ENCODE measurements at places on chromosomes 3 and 15.
A peak's percentile ranks its signal among the peaks of the same experiment; 100 is the strongest.

GRCh38 chr3:52896151-52896550, 1.2 kb downstream of the STIMATE start:
- no peak for DNase-seq

- DNase-seq: no peak
Observed at GRCh38 chr3:4359805-4360502, 56.8 kb downstream of the SETMAR start.

- no peak for DNase-seq
Observed at GRCh38 chr3:142275856-142276255, 50.5 kb upstream of the GK5 start.

- no peak for DNase-seq
Observed at GRCh38 chr3:126353694-126354321, 3.4 kb downstream of the KLF15 start.

DNA sequence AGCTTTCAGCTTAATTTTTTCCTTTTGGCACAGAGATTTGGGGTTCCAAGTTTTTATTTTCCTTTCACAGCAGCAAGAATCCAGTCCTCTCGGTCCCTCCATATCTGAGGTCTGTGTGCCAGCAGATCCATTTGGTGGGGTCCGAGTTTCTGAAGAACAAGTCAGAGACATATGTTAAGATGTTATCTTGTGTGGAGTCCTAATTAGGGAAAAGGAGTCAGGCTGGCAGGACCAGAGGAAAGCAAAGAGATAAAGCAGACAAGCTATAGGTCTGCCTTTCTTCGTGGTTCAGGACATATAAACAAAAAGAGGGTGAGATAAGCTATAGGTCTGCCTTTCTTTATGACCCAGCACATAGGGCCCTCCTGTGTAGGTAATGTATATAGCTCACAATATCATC, 54.9 kb downstream of the TMED3 start:
- DNase-seq: no peak

GRCh38 chr3:42184651-42185443, 81.1 kb downstream of the CCK start:
- no peak for DNase-seq

DNA sequence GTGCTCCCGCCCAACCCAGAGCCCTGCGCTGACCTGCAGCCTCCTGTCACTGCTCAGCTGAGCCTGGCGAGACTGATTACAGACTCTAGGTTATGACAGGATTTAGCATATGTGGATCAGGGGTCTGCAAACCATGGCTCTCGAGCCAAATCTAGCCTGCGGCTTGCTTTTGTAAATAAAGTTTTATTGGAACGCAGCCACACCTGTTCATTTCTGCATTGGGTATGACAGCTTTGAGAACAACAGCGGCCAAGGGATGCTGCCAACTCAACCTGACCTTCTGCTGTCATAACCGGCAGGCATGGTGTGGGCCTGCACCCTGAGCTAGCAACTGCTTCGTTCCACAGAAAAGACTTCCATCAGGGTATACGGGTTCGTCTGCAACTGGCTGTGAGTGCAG, 50.5 kb upstream of the IQSEC1 start:
- peak; percentile 37 for DNase-seq

DNA sequence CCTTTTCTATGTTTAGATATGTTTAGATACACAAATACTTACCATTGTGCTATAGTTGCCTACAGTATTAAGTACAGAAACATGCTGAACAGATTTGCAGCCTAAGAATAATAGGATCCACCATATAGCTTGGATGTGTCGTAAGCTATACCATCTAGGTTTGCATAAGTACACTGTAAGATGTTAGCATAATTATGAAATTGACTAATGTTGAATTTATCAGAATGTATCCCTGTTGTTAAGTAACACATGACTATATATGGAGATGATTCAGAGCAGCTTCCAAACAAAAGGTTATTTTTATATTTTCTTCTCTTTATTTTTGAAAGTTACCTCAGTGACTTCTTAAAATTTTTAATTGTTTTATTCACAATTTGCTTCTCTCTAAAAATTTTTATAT, 2.4 kb downstream of the SLC28A2 start:
- DNase-seq: no peak

GRCh38 chr3:63655519-63655918, 3.0 kb downstream of the SNTN start:
- no peak for DNase-seq

DNA sequence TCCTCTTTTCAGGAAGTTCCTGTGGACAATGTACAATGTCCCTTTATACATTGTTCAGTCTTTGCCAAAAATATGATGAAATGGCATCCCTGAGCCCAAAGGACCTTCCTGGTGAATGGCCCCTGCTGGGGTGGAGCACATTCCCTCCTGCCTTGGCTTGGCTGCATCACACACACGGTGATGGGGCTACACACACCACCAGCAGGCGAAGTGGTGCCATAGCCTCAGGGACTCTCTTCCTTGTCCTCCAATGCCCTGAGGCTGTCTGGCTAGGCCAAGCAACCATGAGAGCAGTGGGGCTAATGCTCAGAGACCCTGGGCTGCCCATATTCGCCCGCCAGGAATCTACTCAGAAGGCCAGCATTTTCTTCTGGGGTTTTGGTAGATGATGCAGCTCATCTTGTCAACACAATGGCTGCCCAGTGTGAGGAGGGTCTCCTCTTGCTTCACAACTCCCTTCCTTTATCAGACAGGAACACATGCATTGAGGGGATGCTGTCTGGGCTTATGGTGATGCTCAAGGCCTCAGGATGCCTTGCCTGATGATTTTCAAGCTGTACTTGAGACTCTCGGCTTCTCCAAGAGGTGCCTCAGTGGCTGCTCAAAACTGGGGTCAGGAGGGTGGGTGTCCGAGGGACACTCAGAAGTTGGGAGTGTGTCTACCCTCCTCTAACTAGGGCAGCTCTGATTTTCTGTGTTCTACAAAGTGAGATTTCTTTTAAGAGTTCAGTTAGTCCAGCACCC, 40.9 kb upstream of the EPHB1 start:
- no peak for DNase-seq

DNA sequence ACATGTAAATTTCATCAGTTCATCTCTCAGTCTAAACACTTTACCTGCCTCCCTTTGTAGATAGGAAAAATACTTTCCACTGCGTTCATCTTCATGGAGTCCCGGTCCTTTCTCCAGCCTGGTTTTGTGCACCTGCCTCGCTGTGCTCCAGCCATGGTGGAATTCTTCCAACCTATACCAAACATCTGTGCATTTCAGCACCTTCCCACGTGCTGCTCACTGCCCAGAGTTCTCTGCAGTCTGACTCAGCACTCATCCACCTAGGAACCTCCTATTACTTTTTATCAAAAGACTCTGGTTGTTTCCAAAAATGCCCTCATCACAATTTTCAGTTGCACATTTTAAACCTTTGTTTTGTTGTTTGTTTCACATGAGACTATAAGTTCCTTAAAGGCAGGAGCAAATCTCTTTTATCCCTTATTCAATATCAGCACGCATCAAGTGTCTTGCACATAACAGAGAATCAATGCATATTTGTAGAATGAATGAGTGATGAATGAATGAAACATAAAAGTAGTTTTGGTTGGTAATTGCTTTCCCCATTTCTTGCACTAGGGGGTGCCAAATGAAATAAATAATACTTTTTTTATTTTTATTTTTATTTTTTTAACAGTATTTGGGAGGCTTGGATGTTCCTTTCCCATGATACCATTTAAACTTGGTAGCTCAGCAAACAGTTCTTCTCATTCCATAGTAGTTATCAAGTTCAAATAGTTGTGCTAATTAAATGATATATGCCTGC, 30.2 kb upstream of the ADAMTS9 start:
- DNase-seq: no peak

GRCh38 chr3:164208048-164208447, 870.2 kb downstream of the SI start:
- DNase-seq: no peak

- DNase-seq: no peak
Observed at GRCh38 chr15:26970712-26971210, at the start of gene GABRG3. Gene GABRG3, plus strand, starts transcription at chr15:26971181.

DNA sequence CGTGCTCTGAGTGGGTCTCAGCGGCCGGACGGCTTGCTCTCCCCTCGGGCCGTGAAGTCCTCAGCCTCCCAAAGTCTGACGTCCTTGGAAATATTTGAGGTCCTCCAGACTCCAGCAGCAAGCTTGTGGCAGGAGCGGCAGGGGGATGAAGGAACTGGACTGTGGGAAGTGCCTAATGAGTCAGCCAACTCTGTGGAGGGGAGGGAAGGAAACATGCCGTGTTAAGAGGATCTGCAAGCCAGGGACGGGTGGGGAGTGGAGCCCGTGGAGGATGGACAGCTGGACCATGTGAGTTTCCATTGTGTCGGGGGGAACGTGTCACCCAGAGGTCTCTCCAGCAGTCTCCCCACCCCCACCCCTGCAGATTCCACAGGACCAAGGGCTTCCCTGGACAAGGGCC, 39.4 kb upstream of the IDH2 start:
- DNase-seq: no peak

DNA sequence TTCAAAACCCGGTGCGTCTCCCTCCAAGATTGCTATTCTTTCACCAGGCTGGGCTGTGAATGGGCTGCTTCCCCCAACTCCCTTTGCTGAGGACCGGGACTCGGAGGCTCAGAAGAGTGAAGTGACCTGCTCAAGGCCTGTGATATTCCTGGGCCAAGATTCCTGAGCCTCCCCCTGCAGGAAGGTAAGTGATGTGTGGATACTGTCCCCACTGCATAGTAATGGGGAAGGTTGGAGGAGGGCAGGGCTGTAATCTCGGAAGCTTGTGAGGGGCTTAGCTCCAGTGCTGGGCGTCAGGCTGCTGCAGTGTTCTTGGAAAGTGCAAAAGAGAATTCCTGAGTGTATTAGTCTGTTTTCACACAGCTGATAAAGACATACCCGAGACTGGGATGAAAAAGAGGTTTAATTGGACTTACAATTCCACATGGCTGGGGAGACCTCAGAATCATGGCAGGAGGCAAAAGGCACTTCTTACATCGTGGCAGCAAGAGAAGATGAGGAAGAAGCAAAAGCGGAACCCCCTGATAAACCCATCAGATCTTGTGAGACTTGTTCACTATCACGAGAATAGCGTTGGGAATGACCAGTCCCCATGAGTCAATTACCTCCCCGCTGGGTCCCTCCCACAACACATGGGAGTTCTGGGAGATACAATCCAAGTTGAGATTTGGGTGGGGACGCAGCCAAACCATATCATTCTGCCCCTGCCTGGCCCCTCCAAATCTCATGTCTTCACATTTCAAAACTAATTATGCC, 67.6 kb downstream of the EFCAB12 start:
- no peak for DNase-seq

DNA sequence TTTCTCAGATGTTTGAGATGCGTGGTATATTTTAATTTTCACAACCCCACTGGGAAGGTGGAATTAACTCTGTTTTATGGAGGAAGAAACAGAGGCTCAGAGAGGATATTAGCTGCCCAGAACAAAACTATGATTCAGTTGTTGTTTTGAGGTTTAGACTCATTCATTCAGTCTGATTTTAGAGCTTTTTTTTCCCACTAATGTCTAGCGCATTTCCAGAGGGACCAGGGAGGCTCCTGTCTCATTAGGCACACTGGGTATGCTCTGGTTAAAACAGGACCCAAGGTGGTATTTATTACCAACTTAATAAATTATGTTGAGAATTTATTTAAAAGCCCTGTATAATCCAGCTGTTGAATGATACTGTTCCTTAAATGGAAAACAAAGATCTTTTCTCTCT, 272.0 kb upstream of the RGMA start:
- no peak for DNase-seq

- no peak for DNase-seq
Observed at GRCh38 chr3:133509488-133509887, 64.0 kb upstream of the CDV3 start.

DNA sequence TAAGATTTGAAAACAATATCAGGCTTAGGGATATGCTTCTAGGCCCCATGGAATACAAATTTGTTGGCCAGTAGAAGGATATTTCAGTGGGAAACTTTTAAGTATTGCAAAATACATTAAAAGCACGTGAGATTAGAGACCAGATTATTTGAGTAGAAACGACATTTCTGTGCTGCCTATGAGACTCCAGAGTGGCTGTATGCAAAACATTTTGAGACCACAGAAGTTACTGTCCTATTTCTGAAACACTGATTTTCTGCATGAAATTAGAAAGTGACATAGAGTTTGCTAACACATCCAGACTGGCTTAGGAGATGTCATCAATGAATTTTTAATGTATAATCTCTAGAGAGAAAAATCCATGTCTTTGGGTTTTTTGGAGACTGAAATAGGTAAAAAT, 99.8 kb downstream of the KCNH8 start:
- no peak for DNase-seq

DNA sequence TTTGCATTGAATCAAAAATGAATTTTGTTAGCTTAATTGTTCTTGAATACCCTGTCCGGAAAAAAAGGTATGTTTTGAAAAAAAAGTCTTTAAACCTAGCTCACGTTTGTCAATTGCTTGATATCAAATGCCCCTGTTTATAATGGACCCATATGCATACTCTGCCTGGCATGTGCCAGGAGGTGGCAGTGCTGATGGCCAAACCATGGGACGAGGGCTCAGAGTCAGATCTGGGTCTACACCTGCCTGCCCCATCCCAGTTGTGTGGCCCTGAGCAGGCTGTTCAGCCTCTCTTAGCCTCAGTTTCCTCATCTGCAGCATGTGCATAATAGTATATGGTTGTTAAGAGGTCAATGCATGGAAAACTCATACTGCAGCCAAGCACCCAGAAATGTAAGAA, 38.8 kb downstream of the PRKCD start:
- no peak for DNase-seq

GRCh38 chr15:50140098-50140497, 21.1 kb upstream of the ATP8B4 start:
- no peak for DNase-seq

GRCh38 chr3:55017876-55018275, 90.0 kb upstream of the LRTM1 start:
- no peak for DNase-seq

DNA sequence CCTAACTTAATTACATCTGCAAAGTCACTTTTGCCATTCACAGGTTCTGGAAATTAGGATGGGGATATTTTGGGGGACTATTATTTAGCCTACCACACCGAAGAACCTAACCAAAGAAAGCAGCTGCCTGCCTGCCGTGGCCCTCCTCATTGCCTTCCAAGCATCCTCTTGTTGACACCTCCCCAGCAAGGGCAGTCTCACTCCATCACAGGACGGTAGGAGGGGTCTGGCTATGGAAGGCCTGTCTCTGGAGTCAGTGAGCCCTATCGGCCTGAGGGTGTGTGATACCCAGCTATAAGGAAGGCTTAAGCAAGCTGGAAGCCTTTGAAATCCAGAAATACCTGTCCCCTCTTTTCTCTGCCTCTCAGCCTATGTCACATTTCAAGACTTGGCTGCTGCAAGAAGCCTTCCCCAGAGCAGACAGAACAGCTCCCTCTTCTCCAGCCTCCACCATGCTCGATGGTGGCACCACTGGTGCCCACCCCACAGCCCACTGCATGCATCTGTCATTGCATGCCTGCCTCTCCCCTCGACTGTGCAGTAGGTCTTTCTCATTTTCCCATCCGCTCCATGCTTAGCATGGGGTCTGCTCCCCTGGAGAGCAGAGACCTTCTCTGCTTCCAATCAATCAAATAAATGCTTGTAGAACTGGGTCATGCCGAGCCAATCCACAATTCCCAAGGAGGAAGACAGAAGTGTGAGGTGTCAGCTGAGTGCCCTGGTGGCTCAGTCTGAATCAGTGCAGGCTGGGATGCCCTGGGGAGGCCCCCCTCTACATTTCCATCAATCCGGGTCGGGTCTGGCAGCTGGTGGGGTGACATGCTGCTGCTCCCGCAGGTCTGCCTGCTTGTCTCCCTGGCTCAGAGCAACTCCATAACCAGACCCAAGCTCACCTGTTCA, 23.9 kb upstream of the LOXL1 start:
- peak; percentile 23 for DNase-seq

- no peak for DNase-seq
Observed at GRCh38 chr3:127134466-127134865, 58.5 kb upstream of the PRR23E start.

Measured in left forelimb (tissue), 1 donor.